Thoracic aorta (tissue), 2 donors: ENCODE measurements at places on chromosomes 16 and 17.

DNA sequence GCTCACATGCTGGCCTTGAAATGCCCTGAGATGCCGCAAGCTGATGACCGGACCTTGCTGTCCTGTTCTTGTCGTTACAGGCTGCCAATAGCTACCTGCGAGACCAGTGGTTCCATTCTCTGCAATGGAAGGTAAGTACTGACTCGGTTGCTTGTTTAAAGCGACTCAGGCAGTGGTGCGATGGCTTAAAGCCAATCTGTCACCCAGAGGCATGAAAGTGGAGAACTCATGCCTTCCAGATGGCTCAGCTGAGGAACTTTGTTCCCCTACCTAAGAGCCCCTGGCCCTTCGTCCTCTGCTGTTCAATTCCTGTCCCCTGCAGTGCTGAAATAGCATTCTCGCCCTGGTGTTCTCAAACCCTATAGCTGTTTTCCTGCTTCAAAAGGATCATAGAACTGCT is 158.3 kb upstream of the PLCG2 start:
- no peak for DNase-seq

GRCh38 chr16:3771513-3771912 is 54.2 kb upstream of the TRAP1 start:
- no peak for DNase-seq

GRCh38 chr16:9270941-9271340 is 179.5 kb downstream of the HAPSTR1 start:
- no peak for DNase-seq

DNA sequence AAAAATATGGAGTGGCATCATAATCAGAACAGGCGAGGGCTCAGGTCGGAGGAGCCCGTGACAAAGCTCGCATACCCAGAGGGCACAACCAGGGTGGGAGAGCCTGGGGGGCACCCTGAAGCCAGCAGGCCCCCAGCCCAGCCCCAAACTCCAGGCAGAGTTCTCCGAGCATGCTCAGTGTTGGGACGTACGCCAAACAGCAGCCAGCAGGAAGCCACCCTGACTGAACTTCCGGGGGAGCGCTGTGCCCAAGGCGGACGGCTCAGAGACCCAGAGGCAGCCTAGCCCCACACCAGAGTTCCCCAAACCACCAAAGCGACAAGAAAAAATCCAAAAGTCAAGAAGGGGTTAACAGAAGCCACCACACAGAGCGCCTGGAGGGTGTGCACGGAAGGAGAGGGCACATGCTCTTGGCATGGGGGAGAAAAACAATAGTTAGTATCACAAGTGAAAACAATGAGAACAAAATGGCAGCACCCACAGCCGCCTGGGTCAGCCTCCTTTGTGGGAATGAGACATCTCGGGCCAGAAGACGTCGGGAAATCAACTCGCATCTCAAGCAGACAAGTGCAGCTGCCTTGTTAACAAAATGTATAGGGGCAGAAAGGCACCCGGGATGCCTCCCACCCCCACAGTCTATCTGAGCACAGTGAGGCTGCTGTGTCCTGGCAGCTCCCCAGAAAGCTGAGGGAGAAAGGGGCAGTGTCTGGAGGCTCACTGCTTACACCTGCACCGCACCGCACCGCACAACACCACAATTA is 11.9 kb downstream of the EXOC7 start:
- DNase-seq, result no peak

DNA sequence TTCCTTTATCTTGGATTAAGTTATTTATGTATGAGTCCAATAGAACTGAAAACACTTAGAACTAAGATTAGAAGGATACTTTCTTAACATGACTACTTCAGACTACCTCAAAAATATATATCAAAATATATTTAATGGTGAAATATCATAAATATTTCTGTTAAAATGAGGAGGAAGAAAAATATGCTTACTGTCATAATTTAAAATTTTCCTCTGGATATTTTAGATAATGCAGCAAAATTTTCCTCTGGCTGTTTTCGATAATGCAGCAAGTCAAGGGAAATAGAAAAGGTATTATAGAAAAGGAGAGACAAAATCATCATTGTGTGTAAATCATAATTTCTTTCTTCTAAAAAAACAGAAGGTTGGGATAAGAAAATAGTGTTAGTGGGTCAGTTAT is 263.3 kb downstream of the HS3ST3A1 start:
- DNase-seq, result no peak

DNA sequence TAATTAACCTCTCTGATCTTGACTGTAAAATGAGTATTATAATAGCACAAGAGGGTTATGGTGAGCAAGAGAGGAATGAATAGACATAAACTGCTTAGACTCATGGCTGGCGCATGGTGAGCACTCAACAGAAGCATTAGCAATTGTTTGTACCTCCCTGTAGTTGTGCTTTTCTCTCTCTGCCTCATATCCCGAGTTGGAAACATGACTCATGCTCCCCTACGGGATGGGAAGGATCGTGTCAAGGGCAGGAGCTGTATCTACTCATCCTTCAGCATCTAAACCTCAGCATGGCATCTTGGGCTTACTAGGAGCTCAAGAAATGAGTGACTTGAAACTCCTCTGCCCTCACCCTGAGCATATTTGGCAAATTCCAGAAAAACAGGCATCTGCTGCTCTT is 299.6 kb downstream of the MAP2K4 start:
- DNase-seq, result no peak

GRCh38 chr17:29084541-29085146 is 41.7 kb downstream of the PIPOX start:
- DNase-seq, result no peak

DNA sequence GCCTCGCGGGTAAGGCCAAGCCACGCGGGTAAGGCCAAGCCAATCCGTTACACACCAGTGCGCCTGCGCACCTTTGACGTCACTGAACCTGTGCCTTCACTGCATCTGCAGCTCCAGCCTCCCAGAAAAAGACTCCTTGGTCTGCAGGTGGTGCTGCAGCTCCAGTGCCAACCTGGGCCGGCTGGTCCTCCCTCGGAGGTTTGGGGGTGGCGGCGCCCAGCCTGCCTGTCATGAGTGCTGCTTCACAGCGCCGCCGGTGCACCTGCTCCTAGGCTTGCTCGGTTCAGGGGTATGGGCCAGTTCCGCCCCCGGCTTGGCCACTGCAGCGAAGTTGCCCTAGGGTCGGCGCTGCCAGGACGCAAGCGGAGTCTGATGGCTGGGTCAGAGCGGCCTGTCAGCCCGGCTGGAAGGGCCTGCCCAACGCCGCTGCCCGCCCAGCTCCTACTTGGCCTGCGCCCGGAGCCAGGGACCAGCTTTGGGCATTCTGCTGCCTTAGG is 146.6 kb downstream of the USP22 start:
- DNase-seq, result no peak

DNA sequence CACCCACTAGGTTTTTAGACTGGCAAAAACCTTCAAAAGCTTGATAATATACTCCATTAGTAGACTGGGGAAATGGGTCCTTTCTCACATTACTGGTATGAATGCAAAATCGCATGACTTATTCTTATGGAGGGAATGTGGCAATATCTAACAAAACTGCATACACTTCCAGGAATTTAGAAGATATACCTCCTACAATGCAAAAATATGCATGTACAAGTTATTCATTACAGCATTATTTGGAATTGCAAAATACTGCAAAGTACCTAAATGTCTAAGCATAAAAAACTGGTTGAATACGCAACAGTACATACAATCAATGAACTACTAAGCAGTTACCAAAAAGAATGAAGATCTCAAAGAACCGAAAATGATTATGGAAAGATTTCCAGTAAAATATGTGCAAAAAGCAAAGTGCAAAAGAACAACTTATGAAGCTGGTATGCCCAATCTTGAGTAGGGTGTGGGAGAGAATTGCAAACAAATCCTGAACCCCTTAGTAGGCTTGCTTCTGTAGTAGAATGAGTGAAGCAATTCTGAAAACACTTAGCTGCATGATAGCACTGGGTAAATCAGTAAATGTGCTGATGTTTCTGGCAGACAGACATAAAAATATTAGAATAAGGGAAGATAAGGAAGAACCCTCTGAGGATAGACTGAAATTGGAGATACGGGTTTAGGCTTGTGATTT is 180.1 kb downstream of the PARN start:
- no peak for DNase-seq

GRCh38 chr16:81987121-81987520 is 24.1 kb downstream of the SDR42E1 start:
- DNase-seq, result no peak

- no peak for DNase-seq
These were observed 59.9 kb downstream of the PRMT7 start for GRCh38 chr16:68370581-68371275.

- no peak for DNase-seq
These were observed 47.4 kb upstream of the CDYL2 start for GRCh38 chr16:80851831-80852230.

DNA sequence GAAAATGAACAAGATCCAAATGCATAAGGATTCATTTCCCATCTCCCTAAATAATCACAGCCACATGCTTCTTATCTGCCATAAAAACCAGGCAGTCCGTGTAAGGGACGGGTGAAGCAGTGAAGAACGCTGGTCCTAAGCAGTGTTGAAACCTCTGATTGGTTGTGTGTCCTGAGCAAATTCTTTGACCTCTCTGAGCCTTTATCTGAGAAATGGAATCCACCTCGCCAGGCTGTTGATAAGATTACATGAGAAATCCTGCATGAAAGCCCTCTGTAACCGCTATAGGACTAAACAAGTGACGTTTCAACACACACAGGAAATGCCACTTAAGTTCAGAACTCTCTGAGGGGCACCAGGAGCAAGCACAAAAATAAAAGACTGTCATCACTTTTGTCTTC is 26.8 kb downstream of the GAS7 start:
- no peak for DNase-seq

GRCh38 chr17:3956327-3956957 is 7.8 kb downstream of the ATP2A3 start:
- no peak for DNase-seq

DNA sequence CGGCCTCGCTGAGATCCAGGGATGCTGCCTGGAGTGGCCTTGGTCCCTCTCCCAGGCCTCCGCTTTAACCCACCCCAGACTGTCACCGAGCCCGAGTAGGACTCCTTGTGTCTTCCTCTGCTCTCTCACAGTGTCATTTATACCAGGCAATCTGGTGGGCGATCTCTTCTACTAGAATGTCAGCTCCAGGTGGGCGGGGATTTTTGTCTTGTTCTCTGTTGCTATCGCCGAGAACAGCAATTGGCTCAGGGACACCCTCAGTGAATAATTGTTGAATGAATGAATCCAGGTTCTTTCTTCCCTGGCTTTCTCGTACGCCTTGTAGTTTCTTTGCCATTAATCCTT is 591 bp downstream of the DHX38 start:
- no peak for DNase-seq

- DNase-seq, result no peak
These were observed 15.2 kb upstream of the HERPUD1 start for GRCh38 chr16:56916571-56917403.

- DNase-seq, result no peak
These were observed 24.3 kb downstream of the PELP1 start for GRCh38 chr17:4679658-4680057.

GRCh38 chr16:19938536-19938935 is 53.9 kb upstream of the GPRC5B start:
- DNase-seq, result no peak

- no peak for DNase-seq
These were observed at the start of gene RILP for GRCh38 chr17:1649844-1650501. TSS of gene RILP (minus strand) at chr17:1649866. CDS start at chr17:1649804, 62 bp downstream.

GRCh38 chr17:18994631-18995030 is 9.9 kb downstream of the FAM83G start:
- no peak for DNase-seq

DNA sequence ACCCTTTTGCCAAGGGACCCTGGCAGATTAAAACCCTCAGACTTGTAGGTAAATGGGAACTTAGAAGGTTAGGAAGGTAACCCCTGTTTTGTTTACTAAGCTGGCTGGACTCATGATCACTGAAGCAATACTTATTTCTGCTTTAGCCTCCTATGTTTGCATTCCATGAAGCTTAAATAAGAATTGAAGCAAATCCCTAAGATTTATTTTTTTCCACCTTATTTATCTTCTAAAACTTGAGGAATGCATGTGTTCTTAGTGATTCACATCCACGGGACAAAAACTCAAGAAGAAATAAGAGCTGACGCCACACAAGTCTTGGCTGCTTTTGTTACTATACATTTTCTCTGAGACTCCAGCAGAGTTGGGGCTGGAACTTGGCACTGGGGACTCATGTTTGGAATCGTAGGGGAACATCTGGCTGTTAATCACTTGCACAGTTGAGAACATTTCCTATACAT is 35.5 kb downstream of the CLUAP1 start:
- DNase-seq, result no peak

- no peak for DNase-seq
These were observed 89.8 kb downstream of the SHISA6 start for GRCh38 chr17:11330826-11331225.

DNA sequence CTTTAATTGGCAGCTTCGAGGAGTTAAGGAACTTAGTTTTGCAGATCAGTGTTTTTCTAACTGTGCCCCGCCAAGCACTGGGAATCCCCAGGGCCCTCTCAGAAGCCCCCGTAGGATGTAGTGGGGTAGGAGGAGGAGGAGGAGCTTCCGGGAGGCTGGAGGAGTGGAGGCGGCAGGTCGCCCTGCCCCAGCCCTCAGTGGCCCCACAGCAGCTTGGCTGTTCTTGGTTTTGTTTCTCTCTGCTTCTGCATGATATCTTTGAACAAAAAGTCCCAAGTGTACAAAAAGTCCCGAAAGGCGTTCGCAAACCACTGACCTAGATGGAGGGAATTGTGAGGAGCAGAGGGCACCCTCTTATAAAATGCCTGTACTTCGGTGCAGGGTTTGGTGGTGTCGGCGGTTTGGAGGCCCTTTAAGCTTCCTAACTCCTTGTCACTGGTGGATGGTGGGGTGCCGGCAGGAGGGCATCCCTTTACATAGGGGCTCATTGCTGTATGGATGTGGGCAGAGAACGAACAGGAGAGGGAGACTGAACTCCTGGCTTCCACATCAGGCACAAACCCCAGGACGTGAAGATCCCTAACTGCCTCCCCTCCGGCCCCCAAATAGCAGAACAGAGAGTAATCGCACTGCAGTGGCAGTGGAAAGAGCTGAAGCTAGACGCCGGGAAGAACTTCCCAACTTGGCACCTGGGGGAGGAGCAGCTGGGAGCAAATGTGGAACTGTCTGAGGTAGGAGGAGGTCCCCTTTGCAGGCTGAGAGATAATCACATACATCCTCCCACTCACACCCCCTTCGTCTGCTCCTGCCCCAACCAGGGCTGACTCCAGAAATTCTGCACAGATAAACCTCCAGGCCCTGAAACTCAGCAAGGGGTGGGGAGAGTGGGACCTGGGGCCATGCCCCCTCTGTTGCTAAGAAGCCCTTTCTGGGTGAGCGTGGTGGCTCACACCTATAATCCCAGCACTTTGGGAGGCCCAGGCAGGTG is 20.1 kb downstream of the EPOP start:
- DNase-seq, result no peak
